Testis (tissue), 5 donors: ENCODE measurements at places on chromosomes 5 and 9. TPM values are rescaled to one million over a fixed set of nuclear protein-coding genes. Genes with fewer than 3 reads are reported as not detected.

DNA sequence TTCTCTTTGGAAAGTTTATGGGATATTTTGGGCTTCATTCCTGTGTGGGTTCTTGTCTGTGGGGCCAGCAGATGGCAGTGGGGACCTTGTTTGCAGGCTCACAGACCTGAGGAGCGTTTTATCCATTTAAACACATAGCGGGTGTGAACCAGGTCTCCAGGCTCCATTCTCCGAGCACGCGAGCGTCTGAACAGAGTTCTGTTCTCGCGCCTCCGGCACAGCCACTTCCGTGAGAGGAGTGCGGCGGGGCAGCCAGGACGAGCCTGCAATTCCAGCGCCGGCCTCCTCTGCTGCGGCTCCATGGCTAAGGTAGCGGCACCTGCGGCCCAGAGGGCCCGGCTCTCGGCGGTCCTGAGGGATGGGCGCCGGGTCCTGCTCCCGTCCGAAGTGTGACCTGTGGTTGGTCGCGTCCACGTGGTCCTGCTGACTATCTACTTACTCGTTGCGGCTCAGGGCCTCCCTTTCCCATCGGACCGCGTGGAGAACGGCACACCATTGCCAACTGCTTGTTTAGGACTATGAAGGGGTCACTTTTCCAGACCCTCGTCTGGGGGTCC lies 7.3 kb downstream of the NRARP start:
- no peak overlapping the region for H3K27ac ChIP-seq
- peak overlapping the region; percentile 37 for H3K4me3 ChIP-seq
- peaks cover 13% of the 10 kb centered on the region for H3K4me1 ChIP-seq
- DNase-seq, result no peak

PTGDS gene
- 5,554 TPM for total RNA-seq

EQTN gene
- total RNA-seq, result 33.0 TPM

DNA sequence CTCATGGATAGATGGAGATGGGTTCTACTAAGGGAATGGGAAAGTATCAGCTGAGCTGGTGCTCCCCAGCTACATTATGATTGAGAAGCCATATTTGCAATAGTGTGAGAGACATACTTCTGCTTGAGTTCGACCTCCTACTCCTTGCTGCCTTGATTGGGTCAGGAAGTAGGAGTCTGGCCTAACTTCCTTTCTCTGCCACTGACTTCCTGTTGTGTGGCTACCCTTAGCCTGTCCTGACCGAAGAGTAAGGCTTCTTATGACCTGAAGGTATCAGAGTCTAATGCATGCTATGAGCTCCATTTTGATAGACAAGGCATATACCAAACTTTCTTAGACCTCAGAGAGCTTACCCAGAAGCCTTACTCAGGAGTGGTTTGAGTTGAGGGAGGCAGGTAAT lies 53.9 kb downstream of the OSTF1 start:
- no peaks in the 10 kb centered on the region for H3K4me1 ChIP-seq
- no peak overlapping the region for H3K4me3 ChIP-seq
- no peak overlapping the region for H3K27ac ChIP-seq
- H3K27me3 ChIP-seq, result no peaks in the 10 kb centered on the region

DNA sequence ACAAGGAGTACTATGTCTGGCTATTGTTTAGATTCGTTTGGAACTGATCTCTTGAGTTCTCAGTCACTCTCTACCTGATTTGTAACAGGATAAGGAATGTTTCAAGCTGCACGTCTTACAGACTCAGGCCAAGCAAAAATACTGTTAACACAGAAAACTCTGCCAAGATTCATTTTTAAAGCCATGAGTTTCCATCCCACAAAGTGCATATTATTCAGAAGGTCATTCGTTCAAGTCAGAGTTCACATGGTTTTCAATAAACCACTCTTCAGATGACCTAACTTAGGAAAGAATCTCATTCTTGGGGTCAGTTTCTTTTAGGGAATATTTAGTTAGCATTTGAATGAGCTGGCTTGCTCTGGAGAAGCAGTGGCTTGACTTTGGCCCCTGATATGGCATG lies 49.3 kb downstream of the F2R start:
- H3K27me3 ChIP-seq, result no peaks in the 10 kb centered on the region
- DNase-seq, result no peak
- H3K4me3 ChIP-seq, result no peak overlapping the region
- no peaks in the 10 kb centered on the region for H3K36me3 ChIP-seq

- no peaks in the 10 kb centered on the region for H3K36me3 ChIP-seq
- peak overlapping the region; percentile 24 for H3K27ac ChIP-seq
- peaks cover 25% of the 10 kb centered on the region for H3K4me1 ChIP-seq
- H3K27me3 ChIP-seq, result no peaks in the 10 kb centered on the region
Measured at GRCh38 chr5:139745132-139745799, 50.3 kb upstream of the PSD2 start.

GOLM1 gene
- total RNA-seq, result 29.3 TPM

DNA sequence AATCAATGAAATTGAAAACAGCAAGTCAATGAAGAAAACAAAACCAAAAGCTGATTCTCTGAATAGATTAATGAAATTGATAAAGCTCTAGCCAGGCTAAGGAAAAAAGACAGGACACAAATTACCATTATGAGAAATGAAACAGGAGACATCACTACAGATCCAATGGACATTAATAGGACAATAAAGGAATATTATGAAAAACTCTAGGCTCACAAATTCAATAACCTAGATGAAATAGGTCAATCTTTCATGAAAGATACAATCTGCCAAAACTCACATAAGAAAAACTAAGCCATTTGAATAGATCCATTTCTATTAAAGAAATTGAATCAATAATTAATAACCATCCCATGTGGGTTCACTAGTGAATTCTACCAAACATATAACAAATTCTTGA lies 37.3 kb downstream of the TTC23L start:
- no peaks in the 10 kb centered on the region for H3K4me1 ChIP-seq
- no peak overlapping the region for H3K27ac ChIP-seq
- no peak overlapping the region for H3K4me3 ChIP-seq
- no peak for DNase-seq

DNA sequence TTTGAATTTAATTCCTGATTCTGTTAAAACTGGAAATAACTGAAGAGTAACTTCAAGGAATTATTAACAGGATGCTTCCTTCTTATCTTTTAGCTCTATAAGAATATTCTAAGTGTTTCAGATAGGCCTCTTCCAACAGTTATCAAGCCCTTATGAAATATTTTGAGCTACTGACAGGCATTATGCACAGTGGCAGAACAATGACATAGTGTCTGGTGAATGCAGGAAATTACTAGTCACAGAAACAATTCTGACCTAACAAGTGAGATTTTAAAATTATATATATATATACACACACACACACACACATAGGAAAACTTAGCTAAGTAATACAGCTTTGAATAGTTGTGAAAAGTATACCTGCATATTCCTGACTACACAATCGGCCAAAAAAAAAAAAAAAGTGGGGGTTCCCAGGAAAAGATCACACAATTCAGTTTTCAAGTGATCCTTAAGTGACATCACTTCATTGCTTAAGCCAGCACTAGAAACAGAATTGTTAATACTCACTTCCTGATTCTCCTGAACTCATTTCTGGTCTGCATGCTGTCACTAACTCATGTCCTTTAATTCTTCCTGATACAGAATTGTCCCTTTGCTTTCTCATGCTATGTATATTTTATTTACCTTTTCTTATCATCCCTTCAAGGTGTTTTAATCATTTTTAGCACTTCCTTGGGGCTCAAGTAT lies 77.3 kb downstream of the SLC25A46 start:
- H3K36me3 ChIP-seq, result no peaks in the 10 kb centered on the region
- no peak for DNase-seq
- H3K4me3 ChIP-seq, result no peak overlapping the region
- no peaks in the 10 kb centered on the region for H3K4me1 ChIP-seq
- no peaks in the 10 kb centered on the region for H3K27me3 ChIP-seq
- H3K27ac ChIP-seq, result no peak overlapping the region

DNA sequence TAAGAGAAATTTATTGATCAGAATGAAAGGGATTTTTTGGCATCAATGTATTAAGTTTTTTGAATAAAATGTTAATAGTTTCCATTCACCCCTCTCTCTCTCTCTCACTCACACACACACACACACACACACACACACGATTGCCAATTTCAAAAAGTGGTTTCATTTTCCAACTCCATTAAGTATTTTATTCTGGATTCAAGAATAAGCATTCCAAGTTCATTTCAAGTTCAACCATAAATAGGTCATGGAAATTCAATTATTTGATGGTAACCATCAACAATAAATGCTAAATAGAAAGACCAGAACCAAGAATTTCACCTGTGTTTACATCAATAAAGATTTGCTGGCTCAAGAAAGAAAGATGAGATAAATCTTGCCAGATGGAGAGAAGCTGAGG lies 171.6 kb downstream of the ADAMTS12 start:
- no peaks in the 10 kb centered on the region for H3K27me3 ChIP-seq
- H3K27ac ChIP-seq, result no peak overlapping the region
- H3K4me3 ChIP-seq, result no peak overlapping the region

FUT7 gene
- total RNA-seq, result 0.24 TPM

DNA sequence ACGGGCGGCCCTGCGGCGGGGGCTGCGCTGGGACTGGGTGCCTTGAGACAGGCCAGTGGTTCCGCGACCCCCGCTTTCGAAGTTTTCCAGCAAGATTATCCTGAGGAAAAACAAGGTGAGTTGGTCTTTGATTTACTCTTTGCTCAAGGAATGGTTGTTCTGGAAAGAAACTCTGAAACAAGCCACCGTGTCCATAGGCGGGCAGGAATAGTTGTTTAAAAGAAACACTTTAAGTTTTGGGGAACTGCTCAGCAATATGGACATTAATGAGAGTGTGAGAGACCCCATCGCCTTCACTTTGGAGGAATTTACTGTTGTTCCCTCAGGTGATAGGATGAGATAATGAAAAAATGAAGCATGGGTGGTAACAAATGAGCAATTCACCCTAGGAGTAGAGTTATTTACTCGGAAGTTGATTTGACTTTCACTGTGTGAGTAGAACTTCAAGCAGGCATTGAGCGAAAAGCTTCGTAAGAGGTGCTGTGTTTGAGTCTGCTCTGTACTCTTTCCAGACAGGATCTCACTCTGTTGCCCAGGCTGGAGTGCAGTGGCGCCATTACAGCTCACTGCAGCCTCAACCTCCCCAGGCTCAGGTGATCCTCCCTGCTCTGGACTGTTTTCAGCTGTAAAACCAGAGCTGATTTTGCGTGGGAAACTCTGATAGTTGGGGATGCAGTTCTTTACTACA lies 1.1 kb downstream of the DMRTA1 start:
- H3K27me3 ChIP-seq, result no peaks in the 10 kb centered on the region
- DNase-seq, result no peak
- H3K4me1 ChIP-seq, result no peaks in the 10 kb centered on the region

DNA sequence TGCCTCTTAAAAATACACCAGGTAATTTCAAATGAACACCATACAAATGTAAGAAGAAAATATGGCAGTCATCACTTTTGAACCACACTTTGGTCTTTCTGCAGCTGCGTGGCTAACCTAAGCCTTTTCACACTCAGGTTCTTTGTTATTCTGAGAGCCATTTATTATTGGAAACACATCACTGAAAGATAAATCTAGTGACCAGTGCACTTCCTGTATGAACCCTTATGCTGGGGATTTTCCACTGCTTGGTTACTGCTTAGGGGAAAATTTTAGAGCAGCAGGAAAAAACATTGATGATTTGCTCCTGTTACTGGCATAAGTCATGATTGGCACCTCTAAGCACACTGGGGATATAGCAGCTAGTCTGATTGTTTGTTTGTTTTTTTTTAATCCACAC lies 58.6 kb upstream of the RANBP3L start:
- H3K36me3 ChIP-seq, result no peaks in the 10 kb centered on the region
- H3K4me1 ChIP-seq, result peaks cover 35% of the 10 kb centered on the region
- H3K4me3 ChIP-seq, result no peak overlapping the region
- no peaks in the 10 kb centered on the region for H3K27me3 ChIP-seq

RNF14 gene
- total RNA-seq, result 101 TPM

GRCh38 chr9:100670719-100671118 lies 92.8 kb downstream of the CAVIN4 start:
- no peaks in the 10 kb centered on the region for H3K27me3 ChIP-seq
- no peak overlapping the region for H3K4me3 ChIP-seq
- no peaks in the 10 kb centered on the region for H3K36me3 ChIP-seq
